ENCODE measurements at places on chromosomes 1 and 21.

GRCh38 chr1:57067863-57068262 lies 102.0 kb upstream of the C8B start:
- DNase-seq, result peak; percentile 37

DNA sequence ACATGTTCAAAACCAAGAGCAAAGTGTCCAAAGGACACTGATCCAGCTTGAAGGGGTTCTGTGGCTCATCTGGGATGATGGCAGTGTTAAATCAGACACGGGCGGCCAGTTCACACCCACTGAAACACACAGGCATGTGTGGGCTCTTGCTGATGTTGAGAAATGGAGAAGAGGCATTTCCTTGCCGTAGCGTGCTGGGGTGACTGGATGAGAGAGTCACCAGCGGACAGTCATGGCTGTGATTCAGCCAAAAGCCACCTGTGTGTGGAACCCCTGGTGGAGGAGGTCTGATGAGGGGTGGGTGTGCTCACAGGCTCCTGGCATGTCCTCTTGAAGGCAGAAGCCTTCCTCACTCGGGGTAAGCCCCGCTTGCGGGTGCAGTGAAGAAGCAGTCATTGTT lies 7.2 kb downstream of the C1orf35 start:
- DNase-seq, result no peak

- peak; percentile 81 for DNase-seq
Measured at GRCh38 chr1:194024659-194025058, 838.2 kb upstream of the B3GALT2 start.

DNA sequence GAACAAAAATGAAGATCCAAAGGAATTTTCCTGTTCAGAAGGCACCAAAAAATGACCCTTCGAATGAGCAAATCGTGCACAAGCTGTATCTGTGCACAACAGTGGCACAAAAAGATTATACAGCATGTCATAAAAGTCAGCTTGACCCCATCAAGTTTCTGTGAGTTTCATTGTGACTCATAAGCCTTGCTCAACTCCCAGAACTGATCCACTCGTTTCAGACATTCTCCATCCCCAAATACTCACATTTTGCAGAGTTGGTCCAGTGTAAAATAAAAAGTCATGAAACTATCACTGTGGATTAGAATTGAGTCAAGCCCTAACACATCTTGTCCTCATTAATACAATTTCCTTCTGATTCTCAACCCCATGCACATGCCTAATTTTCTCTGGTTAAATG lies 174.7 kb upstream of the PKN2 start:
- DNase-seq, result peak; percentile 66

DNA sequence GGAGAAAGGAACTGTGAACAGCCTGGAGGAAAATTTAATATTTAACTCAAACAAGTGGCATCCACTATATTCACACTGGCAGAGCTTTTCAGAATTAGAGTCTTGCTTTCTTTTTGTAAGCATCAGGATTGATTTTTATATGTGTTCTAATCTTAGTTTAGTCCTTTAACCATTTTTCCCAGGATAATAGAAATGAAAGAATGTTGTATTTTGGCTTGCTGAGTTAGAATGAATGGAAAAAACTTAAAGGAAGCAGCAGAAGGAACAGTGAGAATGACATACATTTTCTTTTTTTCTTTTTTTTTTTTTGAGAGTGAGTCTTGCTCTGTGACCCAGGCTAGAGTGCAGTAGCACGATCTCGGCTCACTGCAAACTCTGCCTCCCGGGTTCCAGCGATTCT lies 53.0 kb downstream of the ZC3H11B start:
- no peak for DNase-seq

DNA sequence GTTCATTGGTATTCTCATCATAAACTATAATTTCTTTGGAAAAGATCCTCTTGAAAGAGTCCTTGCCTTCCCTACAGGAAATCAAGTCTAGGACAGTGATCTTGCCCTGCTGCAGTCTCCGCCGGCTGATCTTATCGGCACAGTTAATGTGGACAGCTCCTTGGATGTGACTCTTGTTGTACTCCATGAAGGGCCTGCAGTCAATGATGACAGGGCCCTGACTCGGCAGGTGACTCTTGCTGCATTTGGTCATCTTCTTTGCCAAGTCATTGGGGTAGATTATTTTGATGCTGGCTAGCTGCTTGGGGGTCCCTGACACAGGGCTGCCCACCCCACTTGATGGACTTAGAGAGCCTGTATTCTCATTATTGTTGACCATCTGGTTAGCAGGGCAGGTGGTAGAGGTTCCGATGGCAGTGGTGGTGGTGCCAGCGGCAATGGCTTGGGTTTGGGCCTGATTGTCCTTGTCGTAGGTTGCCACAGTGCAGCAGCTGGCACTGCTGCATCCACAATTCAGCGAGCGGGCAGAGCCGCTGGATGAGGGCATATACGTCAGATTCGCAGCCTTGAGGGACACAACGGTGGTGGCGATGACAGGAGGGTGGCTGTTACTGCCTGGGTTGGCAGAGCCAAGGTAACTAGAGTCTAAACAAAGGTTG lies 2.7 kb downstream of the DUSP10 start:
- DNase-seq, result no peak

- no peak for DNase-seq
Measured at GRCh38 chr1:241513378-241513777, 6.2 kb downstream of the FH start.

GRCh38 chr1:4868521-4868920 lies 214.1 kb downstream of the AJAP1 start:
- DNase-seq, result no peak

- peak; percentile 51 for DNase-seq
Measured at GRCh38 chr1:26597629-26598039, 68.1 kb downstream of the RPS6KA1 start.

DNA sequence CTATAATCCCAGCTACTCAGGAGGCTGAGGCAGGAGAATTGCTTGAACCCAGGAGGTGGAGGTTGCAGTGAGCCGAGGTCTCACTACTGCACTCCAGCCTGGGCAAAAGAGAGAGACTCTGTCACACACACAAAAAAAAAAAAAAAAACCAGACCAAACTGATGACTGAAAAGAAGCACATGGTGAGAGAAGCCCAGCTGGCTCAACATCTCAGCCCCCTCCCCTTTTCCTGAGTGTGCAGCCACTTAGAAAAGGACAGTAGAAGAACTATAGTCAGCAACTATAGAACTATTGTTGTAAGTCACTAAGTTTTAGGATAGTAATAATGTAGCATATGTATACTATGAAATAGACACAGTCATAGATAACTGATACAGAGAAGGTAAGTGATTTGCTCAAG lies 87.2 kb upstream of the RALGPS2 start:
- no peak for DNase-seq

- DNase-seq, result no peak
Measured at GRCh38 chr1:87140831-87141540, 187.7 kb upstream of the LMO4 start.

GRCh38 chr1:227218870-227219573 lies 99.3 kb downstream of the CDC42BPA start:
- no peak for DNase-seq

DNA sequence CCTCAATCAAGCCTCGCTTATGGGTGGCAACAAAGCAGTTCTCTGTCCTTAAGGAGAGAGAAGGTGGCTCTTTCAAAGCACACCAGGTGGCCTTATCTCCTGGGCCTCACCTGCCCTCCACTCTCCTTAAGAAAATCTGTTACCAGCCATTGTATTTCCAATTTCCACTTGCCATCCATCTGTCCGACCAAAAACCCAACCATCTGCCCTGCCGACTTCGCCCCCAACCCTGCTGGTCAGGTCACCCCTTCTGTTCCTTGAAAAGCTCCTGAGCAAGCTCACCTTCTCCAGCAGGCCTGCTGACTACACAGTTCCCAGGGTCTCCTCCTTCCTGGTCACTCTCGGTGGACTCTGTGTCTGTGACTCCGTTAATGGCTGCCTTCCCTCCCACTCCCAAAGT lies 619 bp upstream of the IGFN1 start:
- no peak for DNase-seq

Data from fibroblast of upper back skin (primary cell).